ENCODE measurements at places on chromosomes 5 and 9.

DNA sequence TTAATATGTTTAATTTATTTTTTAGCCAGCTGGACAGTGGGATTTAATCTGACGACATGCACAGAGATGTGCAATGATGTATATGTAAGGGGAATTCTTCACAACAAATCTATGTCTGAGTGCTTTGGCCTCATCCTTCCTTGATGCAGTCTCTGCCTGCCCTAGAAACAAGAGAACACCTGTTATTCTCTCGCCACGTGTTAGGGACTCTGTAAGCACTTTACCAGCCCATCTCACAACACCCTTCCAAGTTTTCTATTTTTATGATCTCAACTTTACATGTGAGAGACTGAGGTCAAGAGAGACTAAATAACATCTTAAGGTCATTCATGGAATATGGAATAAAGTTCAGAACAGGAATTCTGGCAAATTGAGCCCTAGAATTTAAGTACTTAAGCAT is 123.0 kb upstream of the GAS1 start:
- no peak for DNase-seq

DNA sequence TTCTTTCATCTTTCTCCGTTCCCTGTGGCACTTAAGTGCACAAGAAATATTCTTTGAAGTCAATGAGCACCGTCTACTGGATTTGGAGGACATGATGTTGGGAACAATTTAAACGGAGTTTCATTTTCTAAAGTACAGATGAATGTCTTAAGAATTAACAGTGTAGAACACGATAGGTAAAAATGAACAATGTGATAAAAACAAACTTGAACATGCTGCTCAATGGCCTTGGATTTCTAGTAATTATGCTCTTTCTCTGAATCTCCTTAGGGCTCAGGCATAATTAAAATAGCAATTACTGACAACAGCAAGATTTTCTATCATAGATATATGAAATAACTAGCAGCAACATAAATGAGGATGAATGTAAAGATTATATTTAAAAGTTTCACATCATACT is 142.2 kb upstream of the CDH6 start:
- DNase-seq: no peak

- DNase-seq: no peak
Observed at GRCh38 chr5:1794901-1795290, 4.7 kb downstream of the MRPL36 start.

GRCh38 chr5:142360051-142360498 is 35.3 kb upstream of the SPRY4 start:
- no peak for DNase-seq

DNA sequence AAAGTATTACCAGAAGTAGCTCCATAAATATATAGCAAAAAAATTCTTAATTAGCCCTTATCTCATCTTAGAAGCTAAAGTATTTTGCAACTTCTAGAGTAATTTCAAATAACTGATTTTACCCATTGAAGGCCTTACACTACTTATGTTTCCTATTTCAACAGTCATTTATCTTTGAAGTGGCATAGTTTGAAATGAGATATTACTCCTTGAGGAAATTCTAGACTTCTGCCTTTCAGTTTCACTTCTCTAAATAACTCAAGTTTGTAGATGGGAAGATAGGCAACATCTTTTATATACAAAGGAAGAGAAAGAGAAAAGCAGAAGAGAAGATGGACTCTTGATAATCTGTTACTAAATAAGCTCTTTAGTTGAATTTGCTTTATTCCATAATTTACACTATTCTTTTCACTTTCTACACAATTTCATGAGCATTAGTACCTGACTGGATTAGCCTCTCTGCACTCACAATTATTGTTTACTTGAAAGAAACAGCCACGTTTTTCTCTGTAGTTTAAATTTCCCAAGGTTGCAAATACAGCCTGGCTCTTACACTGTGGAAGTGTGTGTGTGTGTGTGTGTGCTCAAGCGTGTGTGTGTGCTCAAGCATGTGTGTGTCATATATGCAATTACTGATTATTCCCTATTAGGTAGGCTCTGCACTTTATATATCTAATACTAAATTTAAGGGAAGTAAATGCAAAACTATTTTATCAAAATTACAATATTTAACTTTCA is 60.6 kb upstream of the EMB start:
- DNase-seq: no peak

- no peak for DNase-seq
Observed at GRCh38 chr9:109331353-109331752, 10.5 kb upstream of the EPB41L4B start.

- DNase-seq: peak; percentile 48
Observed at GRCh38 chr9:35791297-35791921, at the start of gene NPR2. TSS of gene NPR2 (plus strand) at chr9:35791591. CDS start at chr9:35792409, 818 bp downstream.

- no peak for DNase-seq
Observed at GRCh38 chr5:180137401-180138213, 66.0 kb upstream of the RNF130 start.
